ENCODE measurements at places on chromosomes 3 and 15. TPM values are rescaled to one million over a fixed set of nuclear protein-coding genes. Genes with fewer than 3 reads are reported as not detected.

Gene CKMT1B
- 17.1 TPM for total RNA-seq

Gene ZDHHC3
- total RNA-seq: 42.4 TPM

Gene UCN2
- not detected for total RNA-seq

Gene DUOXA2
- not detected for total RNA-seq

Gene MAP6D1
- 9.9 TPM for total RNA-seq

Gene HAPLN3
- total RNA-seq: 13.8 TPM

Gene AHSG
- 0.23 TPM for total RNA-seq

Gene IMPG2
- total RNA-seq: 6.9 TPM

Gene THAP10
- 6.0 TPM for total RNA-seq

Gene ZNF717
- 28.4 TPM for total RNA-seq

Gene CCR1
- 3.2 TPM for total RNA-seq

Gene IFT80
- 65.3 TPM for total RNA-seq

Gene SYNM
- 14.8 TPM for total RNA-seq

Gene CCDC13
- total RNA-seq: 5.1 TPM

Gene FES
- total RNA-seq: 6.0 TPM

Gene FBXO40
- not detected for total RNA-seq

Gene GPR149
- total RNA-seq: 22.1 TPM

Gene CYP1A2
- not detected for total RNA-seq

Gene ENTPD3
- total RNA-seq: 17.8 TPM

Gene CFAP91
- total RNA-seq: 12.9 TPM

Gene WDR76
- total RNA-seq: 12.5 TPM

Gene ARPP19
- 247 TPM for total RNA-seq

Gene SERINC4
- 0.23 TPM for total RNA-seq

Gene DUOXA1
- not detected for total RNA-seq

Gene CD96
- not detected for total RNA-seq

Gene PTPRG
- 104 TPM for total RNA-seq

Gene HACD3
- total RNA-seq: 207 TPM

Gene SATB1
- total RNA-seq: 44.5 TPM

Gene DENND4A
- total RNA-seq: 57.9 TPM

Gene GATA2
- total RNA-seq: 1.2 TPM

Gene CD200R1
- 0.69 TPM for total RNA-seq

Gene AAGAB
- total RNA-seq: 54.0 TPM

Gene MGLL
- 43.4 TPM for total RNA-seq

Gene PDZRN3
- 35.5 TPM for total RNA-seq

Gene ZNF385D
- total RNA-seq: 36.7 TPM

Gene CISH
- total RNA-seq: 0.46 TPM

Gene DHFR2
- 7.6 TPM for total RNA-seq

Gene CACNA1D
- total RNA-seq: 30.9 TPM

All from diencephalon (tissue), 1 donor.